ENCODE measurements at places on chromosomes 11 and 22. TPM values are rescaled to one million over a fixed set of nuclear protein-coding genes. Genes with fewer than 3 reads are reported as not detected.
A peak's percentile ranks its signal among the peaks of the same experiment; 100 is the strongest.

GRCh38 chr11:108853864-108854263, 189.0 kb downstream of the DDX10 start:
- DNase-seq: no peak
- peak overlapping the region; percentile 91 for H3K27ac ChIP-seq
- peak overlapping the region; percentile 75 for H3K4me3 ChIP-seq
- no peaks in the 10 kb centered on the region for H3K27me3 ChIP-seq
- H3K4me1 ChIP-seq: peaks cover 24% of the 10 kb centered on the region

DNA sequence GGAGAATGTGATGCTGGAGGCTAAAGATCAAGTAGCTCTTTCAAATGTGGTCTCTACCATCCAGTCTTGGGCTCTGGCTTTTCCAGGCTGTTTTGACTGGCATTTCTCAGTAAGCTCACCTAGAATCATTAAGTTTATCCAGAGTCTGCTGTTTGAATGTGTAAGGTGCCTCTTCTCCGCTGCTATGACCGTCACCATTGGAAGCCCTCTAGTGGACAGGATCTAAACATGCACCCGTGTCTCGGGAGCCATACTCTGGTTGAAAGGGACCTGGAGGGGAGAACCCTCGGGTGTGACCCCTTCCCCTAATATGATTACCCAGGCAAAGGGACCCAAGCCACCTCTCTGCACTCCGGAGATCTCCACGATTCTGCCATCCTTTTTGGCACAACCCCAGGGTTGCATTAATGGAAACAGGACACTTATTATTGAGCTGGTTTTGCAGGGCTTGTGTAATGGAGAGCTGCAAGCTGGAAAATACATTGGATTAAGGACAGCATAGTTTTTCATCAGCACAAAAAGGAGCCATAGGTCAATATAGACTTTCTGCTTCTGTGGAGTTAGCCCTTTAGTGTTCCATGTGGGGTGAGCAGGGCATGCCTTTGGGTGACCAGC, 191.0 kb upstream of the LARGE1 start:
- H3K36me3 ChIP-seq: no peaks in the 10 kb centered on the region
- no peaks in the 10 kb centered on the region for H3K4me1 ChIP-seq
- peaks cover 4% of the 10 kb centered on the region for H3K27me3 ChIP-seq
- H3K4me3 ChIP-seq: no peak overlapping the region
- no peak overlapping the region for H3K27ac ChIP-seq

NXPE1 gene
- total RNA-seq: not detected

GRCh38 chr11:87966694-87967093, 208.5 kb downstream of the RAB38 start:
- no peaks in the 10 kb centered on the region for H3K36me3 ChIP-seq
- no peaks in the 10 kb centered on the region for H3K4me1 ChIP-seq
- H3K27me3 ChIP-seq: no peaks in the 10 kb centered on the region
- no peak overlapping the region for H3K4me3 ChIP-seq

GRCh38 chr22:45240104-45240809, 437 bp downstream of the KIAA0930 start:
- peaks cover 14% of the 10 kb centered on the region for H3K36me3 ChIP-seq
- H3K27ac ChIP-seq: peak overlapping the region; percentile 68
- peak; percentile 45 for DNase-seq
- H3K4me1 ChIP-seq: peaks cover 64% of the 10 kb centered on the region

All from activated B cell treated with CpG ODN at 0.5 μM for 24 hours (primary cell).